ENCODE measurements at places on chromosomes 5 and 9.

DNA sequence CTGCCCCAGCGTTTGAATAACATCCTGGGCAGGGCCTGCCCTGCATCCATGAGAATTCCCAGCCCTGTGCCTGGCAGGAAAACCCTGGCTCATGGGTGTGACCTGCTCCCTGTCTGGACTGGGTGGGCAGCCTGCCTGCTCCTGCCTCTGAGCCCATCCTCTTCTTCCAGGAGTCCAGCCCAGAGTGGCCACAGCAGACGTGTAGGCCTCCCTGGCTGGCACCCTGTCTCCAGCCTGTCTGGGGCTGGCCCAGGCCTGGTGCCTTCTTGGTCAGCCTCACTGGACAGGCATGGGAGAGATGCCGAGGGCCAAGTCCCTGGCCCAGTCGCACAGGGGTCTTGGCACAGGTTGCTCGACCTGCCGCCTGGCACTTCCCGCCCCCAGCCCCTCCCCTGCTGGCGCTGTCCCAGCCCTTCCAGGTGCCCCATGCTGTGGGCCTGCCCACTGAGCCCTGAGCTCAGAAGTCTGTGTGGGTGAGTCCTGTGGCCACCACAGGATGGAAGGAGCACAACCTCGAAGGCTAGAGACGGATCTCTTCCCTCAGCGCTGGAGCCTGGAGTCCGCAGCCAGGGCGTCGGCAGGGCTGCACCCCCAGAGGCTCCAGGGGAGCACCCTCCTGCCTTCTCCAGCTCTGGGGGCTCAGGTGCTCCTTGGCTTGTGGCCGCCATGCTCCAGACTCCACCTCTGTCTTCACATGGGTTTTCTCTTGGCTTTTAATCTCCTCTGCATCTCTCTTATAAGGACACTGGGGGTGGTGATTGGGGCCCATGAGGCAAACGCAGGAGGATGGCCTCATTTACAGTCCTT is 11.8 kb upstream of the COL5A1 start:
- DNase-seq, result no peak

- no peak for DNase-seq
These were observed at the start of gene SLC25A48 for GRCh38 chr5:135834639-135835529. SLC25A48 (plus strand) TSS chr5:135834663; CDS start chr5:135834848, 185 bp downstream.

- DNase-seq, result no peak
These were observed 23.3 kb upstream of the ARSB start for GRCh38 chr5:79008362-79008761.

GRCh38 chr9:134707731-134708671 is 66.4 kb downstream of the COL5A1 start:
- no peak for DNase-seq

GRCh38 chr5:170387775-170388639 is 1.2 kb downstream of the KCNMB1 start:
- DNase-seq, result no peak

GRCh38 chr9:12884736-12885395 is 110.0 kb downstream of the LURAP1L start:
- DNase-seq, result peak; percentile 3

DNA sequence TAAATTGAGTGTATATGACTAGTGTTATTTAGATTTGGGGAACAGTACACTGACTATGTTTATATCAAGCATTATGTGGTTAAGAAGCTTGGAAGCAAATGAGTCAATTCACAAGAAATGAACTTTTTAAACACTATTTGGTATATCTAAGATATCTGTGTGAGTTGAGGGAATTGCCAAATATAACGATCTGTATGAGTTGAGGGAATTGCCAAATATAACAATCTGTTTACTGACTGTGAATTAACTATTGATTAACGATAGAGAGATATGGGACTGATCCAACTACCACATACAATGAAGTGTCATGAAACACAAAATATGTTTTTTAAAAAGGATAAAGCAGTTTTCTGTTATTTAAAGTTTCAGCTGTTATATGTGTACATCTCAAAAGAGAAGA is 301.4 kb downstream of the TENT4A start:
- DNase-seq, result no peak

DNA sequence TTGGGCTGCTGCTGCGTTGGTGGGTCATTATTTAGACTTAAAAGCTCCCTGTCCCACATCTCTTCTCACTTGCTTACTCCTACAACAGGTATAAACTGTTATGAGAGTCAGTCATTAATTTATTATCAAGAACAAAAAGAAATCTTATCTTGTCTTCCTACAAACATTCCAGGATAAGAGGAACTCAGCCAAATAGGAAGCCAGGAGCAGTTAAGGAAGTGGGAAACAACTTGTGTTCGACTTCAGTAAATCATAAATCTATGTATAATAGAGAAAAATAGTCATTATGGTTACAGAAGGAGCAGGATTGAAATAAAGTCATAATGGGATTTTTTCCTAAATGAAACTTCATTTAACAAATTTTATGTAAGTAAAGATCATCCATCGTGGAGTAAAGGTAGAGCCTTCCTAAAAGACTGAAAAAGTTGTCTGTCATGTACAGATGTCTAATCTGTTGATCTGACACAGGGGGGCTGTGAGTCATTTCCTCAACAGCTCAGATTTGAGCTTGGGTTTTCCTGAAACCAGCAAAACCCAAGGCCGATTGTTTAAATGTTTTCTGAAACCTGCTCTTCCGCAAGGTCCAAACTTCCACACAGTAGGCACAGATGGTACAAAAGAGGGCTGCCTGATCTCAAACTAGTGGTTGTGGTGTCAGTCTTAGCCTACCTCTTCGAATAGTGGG is 25.3 kb upstream of the LRRTM2 start:
- DNase-seq, result no peak

All from SHP77 (cell line).